ENCODE measurements at places on chromosomes 4 and X. TPM values are rescaled to one million over a fixed set of nuclear protein-coding genes. Genes with fewer than 3 reads are reported as not detected.

Gene RIPPLY1
- not detected for total RNA-seq

GRCh38 chrX:18210470-18210869 is 10.2 kb downstream of the BEND2 start:
- peak; percentile 10 for DNase-seq

Gene GRID2
- total RNA-seq, result 33.8 TPM

- no peak for DNase-seq
These were observed 38.0 kb upstream of the SRD5A3 start for GRCh38 chr4:55308071-55308470.

Gene CXCL6
- 0.41 TPM for total RNA-seq

GRCh38 chr4:1060621-1061020 is 49.2 kb downstream of the FGFRL1 start:
- no peak for DNase-seq

Gene BCAP31
- total RNA-seq, result 57.5 TPM

Gene HTN3
- total RNA-seq, result not detected

Gene RBMXL3
- total RNA-seq, result not detected

Gene APLN
- total RNA-seq, result 2.4 TPM
